Thymus (tissue), 14 donors: ENCODE measurements at places on chromosomes 7 and 10.

DNA sequence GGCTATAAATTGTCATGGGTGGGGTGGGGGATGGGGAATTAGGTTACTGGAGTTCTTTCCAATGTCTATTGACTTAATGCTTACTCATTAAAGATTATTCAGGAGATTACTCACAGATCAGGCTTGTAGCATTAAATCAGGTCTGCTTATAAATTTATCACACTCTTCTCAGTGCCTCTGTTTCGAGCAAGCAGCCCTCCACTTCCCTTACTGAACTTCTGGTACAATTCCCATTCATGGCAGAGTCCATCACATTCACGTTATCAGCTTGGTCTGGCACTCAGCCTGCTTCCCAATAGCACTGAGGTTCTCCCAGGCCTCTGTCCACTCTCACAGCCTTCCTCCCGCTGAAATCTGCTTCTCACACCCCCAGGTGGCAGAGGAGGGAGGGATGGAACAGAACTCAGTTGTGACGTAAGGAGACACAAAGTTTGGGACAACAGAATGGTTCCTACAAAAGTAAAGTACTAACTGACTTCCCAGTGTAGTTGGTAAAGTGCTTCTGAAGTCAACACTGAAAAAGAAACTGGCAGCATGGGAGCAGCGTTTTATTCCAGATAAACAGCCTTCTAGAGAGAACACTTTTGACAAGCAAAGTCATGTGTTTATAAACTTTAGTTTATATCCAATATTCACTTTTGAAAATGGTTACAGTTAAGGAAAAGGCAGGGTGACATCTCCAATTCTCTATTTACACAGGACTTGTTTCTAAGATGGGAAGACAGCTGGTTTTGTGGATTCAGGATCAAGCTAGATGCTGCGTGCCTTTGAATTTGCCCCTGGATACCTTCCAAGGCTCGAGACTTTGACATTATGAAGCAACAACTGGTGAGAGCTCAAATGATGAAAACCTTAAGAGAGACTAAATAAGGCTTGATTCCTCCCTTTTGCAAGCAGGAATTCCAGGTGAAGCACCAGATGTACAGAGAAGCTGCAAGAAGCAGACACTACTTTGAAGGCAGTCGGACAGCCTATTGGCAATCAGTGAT is 81.4 kb downstream of the ATXN7L1 start:
- no peak for DNase-seq

- DNase-seq: no peak
Measured at GRCh38 chr10:72243822-72244437, 27.9 kb upstream of the ASCC1 start.

DNA sequence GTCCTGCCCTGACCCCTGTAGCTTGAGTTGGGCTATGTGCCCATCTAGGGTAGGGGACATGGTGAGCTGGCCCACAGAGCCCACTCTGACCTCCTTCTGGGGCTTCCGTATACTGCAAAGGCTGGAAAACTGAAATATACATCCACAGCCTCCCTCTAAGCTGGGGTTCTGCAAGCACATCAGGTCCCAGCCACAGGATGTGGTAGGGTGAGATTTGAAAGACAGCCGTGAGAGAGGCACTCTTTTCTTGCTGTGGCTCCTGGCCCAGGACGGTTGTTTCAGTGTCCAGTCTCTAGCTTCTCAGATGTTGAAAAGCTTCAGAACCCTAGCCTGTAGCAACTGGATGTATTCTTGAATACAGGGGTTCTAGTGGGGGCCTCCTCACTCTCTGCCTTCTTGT is 60.1 kb upstream of the ADRB1 start:
- no peak for DNase-seq

- DNase-seq: no peak
Measured at GRCh38 chr10:84101042-84101441, 38.3 kb upstream of the GHITM start.

DNA sequence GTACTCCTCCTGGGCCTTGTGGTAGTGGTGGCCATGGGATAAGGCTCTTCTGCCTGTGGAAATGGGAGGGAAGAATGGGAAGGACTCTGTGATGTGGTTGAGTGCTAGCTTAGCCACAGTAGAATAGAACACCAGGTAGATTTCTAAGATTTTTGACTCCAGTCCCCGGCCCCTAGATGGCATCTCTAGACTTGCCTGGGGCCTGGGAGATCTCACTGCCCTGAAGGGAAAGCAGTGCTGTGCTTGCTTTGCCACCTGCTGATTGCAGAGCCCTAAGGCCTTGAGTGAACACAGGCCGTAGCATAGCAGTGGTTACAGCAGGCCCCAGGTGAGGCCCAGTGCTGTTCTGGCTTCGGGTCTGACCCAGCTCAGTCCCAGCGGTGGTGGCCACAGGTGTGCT is 252.0 kb downstream of the TCF7L2 start:
- DNase-seq: no peak

DNA sequence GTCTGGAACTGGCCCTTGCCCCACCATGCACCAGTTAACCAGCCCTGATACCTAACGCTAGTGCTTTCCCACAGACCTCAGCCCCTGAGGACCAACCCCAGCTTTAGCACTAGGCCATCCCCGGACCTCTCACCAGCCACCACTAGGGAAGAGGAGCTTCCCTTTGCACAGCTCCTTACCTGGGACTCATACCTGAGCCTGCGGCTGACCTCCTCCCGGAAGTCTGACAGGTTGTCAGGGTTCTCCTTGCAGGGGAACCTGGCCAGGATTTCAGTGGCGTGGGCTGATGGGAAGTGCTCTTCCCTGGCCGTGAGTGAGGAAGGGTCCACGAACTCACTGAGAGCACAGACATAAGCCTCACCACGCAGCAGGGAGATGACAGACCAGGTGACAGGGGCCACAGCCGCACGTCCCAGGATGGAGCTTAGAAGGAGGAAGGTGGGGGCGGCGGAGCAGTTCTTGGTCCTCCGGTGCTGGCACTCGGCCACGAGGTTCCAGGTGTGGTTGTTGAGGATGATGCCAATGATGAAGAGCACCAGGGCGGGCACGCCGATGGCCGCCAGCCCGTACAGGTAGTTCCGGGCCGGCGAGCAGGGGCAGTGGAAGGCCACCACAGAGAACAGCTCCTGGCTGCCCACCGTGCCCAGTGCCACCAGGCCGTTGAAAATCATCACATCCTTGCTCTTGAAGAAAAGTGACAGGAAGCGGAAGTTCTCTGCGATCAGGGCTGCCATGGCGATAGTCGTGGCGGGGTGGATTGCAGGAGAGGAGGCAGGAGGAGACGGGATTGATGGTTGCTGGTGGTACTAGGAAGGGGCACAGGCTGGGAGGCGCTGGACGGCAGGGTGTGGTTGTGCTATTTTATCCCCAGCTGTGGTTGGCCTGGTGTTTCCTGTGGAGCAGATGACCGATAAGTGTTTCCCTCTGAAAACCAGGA is 2.7 kb downstream of the CALHM2 start:
- DNase-seq: no peak

DNA sequence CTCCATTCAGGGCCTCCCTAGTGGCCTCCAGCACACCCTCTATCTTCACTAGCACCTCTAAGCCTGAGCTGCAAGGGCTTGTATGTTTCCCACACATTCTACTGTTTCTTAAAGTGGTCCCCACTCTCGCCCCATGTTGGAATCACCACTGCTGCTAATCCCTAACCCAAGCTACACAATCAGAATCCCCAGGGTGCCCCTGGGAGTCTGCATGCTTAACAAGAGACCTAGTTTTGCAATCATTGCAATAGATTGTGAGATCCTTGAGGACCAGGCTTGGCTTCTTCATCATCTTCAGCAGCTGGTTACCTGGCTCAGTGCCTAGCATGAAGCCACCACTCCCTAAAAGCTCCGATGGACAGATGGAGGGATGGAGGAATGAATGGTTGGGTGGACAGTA is 113.9 kb downstream of the MYOF start:
- DNase-seq: no peak

DNA sequence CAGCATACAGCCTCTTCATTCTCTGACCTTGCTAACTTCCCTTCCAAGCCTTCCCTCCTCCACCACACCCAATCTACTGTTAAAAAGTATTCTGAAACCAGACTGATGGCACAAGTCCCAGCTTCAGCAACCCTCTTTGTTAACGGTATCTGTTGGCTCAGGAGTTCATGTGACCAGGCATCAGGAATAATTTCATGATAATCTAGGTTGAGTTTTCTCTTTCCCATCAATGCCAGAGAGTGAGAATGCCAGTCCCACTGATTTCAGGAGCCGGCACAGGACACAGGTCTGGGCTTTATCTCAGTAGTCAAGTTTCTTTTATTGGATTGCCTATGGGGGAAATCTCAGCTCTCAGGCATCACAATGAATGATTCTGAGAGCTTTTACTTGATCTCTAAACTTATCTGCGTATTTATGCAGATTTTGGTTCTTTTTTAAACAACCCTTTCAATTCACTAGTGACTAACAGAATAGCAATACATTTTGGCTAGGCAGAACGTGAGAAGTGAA is 231.0 kb upstream of the LYZL1 start:
- DNase-seq: no peak

GRCh38 chr7:47949703-47950102 is 1.4 kb upstream of the PKD1L1 start:
- no peak for DNase-seq

GRCh38 chr7:15166620-15167019 is 264.1 kb upstream of the DGKB start:
- no peak for DNase-seq

DNA sequence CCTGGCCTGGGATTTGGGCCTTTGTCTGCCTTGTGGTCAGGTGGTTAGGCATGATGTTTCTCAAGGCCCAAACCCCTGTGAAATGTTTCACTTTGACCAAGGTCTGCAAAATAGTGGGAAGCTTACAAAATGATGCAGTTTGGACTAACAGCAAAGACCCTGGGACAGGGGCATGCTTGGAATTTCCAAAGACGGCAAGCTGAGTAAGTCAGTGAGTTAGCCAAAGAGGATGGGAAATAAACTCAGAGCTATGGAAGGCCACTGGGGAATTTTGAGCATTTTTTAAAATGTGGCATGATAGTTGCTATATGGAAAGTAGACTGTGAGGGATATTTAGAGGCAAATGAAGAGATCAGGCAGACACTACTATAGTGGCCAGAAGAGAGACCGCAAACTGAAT is 31.6 kb upstream of the PPP1R3C start:
- no peak for DNase-seq

- no peak for DNase-seq
Measured at GRCh38 chr10:126223512-126224067, 164.7 kb downstream of the ADAM12 start.

DNA sequence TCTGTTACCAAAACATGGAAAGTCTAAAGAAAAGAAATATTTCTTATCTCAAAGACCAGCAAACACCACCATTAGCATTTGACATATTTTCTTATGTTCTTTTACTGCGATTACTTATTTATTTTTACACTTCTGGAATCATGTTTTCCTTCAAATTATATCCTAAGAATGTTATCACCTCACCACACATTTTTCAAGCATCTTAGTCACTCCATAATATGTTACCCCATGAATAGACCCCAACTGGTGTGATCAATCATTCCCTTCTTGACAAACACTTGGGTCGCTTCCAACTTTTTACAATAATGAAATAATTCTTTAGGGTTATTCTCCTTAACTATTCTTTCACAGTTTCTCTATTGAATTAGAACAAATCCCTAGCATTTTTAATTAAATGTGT is 67.4 kb downstream of the AMPH start:
- DNase-seq: no peak

GRCh38 chr10:89327803-89328441 is at the start of gene IFIT3:
IFIT3 (plus strand) TSS chr10:89327997; CDS start chr10:89328074, 77 bp downstream.
- DNase-seq: peak; percentile 70
